ENCODE measurements at places on chromosomes 2 and 18. TPM values are rescaled to one million over a fixed set of nuclear protein-coding genes. Genes with fewer than 3 reads are reported as not detected.

ANKRD36 gene
- total RNA-seq = 5.5 TPM

TXNL4A gene
- total RNA-seq = 190 TPM

CNGA3 gene
- not detected for total RNA-seq

PLCL1 gene
- total RNA-seq = not detected

AMMECR1L gene
- total RNA-seq = 15.7 TPM

TBR1 gene
- 0.03 TPM for total RNA-seq

DNA sequence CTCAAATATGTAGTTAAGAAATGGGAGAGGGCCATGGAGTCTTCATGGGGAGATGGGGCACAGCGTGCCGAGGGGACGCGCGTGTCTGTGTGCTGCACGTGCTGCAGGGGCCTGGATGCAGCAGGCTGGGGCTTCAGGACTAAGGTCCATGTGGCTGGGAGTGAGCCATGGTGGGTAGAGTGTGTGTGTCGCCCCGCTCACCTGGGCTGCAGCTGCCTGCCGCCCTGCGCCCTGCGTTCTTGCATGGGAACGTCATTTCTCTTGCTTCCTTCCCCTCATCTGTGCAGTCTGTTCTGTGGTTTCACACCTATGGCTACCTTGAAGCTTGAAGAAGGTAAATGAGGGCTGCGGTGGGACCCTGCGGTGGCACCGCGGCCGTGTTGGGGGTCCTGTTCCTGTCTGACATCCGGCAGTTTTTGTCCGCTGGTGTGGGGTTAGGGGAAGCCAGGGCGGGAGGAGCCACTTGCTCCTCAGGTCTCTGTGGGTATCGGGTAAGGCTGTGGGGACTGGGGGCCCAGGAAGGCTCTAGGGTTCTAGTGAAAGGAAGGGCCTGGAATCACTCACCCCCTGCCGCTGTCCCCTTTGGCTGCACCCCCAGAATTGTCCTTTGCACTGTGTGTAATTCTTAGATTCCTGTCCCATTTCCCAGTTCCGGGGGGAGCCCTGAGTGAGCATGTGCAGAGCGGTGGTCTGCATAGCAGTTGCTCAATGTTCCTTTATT is 54.1 kb upstream of the HS6ST1 start:
- no peak for DNase-seq
- H3K27me3 ChIP-seq = no peaks in the 10 kb centered on the region
- no peak overlapping the region for H3K4me3 ChIP-seq

- H3K4me1 ChIP-seq = peaks cover 21% of the 10 kb centered on the region
- peak; percentile 19 for DNase-seq
- H3K36me3 ChIP-seq = peaks cover 73% of the 10 kb centered on the region
- no peak overlapping the region for H3K27ac ChIP-seq
- no peak overlapping the region for H3K4me3 ChIP-seq
- H3K27me3 ChIP-seq = no peaks in the 10 kb centered on the region
Observed at GRCh38 chr2:667332-667999, 9.7 kb downstream of the TMEM18 start.

- no peak overlapping the region for H3K27ac ChIP-seq
- no peak overlapping the region for H3K4me3 ChIP-seq
Observed at GRCh38 chr2:45450634-45451033, 160.4 kb downstream of the SRBD1 start.

GRCh38 chr2:175304541-175304940 is 123.0 kb upstream of the ATP5MC3 start:
- no peaks in the 10 kb centered on the region for H3K4me1 ChIP-seq
- no peak overlapping the region for H3K4me3 ChIP-seq
- H3K27ac ChIP-seq = no peak overlapping the region
- DNase-seq = no peak

DNA sequence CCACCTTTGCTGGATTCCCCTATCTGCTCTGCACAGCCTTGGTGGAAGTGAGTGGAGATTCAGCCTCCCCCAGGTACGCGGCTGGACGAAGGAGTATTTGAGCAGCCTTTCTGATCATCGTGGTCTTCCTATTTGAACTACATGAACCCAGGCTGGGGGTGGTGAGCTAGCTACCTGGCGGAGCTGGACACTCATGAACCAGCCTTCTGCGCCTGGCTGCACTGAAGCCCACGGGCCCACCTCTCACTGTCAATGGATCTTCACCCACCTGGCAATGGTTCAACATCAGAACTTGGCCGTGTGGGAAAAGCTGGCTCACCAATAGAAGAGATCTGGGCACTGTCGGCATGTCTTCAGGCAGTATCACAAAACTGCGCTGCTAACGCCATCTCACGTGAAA is 35.4 kb downstream of the ANKMY1 start:
- peaks cover 22% of the 10 kb centered on the region for H3K36me3 ChIP-seq
- no peak overlapping the region for H3K27ac ChIP-seq
- peak; percentile 31 for DNase-seq
- no peak overlapping the region for H3K4me3 ChIP-seq
- no peaks in the 10 kb centered on the region for H3K4me1 ChIP-seq

- DNase-seq = no peak
- no peaks in the 10 kb centered on the region for H3K36me3 ChIP-seq
- peaks cover 21% of the 10 kb centered on the region for H3K4me1 ChIP-seq
- H3K4me3 ChIP-seq = no peak overlapping the region
Observed at GRCh38 chr2:216317831-216318520, 54.3 kb downstream of the MARCHF4 start.

DNA sequence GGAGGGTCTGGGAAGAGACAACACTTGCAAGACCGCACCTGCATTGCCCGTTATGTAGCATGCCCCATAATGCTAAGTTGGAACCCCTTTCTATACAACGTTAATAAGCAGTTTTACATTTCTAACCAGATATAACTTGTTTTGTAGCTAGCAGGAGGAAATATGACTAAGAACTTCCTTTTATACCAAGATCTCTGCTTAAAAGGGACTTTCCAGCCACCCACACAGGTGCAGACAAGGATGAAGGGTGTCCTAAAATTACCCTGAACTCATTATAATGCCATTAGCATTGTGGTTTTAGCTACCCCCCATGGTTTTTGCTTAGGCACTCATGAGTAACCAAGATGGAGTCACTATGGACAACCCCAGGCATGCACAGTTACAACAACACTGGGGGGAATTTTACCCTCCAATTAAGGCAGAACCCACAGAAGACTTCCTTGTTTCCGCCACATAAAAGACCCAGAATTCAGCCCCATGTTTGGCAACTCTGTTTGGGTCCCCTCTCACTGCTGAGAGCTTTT is 362.8 kb downstream of the CBLN2 start:
- H3K27ac ChIP-seq = no peak overlapping the region
- no peak for DNase-seq
- no peaks in the 10 kb centered on the region for H3K27me3 ChIP-seq
- H3K36me3 ChIP-seq = no peaks in the 10 kb centered on the region
- H3K4me1 ChIP-seq = no peaks in the 10 kb centered on the region

DNA sequence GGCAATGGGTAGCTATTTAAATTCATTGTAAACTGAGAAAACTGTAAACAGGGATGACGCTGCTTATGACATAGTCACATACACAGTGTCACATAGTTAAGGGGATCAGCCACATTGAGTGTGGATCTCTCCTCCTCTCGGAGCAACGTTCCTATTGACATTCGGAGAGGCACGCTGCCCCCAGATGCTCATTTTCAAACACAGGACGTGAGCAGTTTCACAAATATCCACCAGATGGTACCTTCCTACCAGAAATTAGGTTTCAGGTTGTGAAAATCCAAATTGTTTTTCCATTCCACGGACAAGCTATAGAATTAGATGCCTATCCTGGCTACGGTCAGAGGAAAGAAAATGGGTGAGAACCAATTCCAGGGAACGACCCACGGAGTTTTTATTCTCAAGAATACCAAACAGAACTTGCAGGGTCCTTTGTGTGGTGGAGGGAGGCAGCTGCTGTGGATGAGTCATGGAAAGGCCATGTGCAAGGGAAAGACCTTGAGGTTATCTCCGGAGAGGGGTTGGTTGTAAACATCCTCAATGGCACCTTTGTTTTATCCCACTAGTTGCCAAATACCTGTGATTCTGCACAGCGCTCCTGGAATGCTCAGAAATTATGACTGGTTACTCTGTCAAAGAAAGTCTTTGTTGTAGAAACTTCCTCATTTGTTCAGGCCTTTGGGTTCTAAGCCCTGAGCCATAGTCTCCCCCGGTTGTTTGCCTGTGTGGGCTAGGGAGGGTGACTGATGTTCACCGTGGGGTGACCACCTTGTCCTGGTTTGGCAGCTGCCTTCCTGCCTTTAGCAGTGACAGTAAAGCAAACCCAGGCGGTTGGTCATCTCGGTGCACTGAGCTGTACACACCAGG is 88.0 kb downstream of the ACTR3 start:
- H3K27me3 ChIP-seq = no peaks in the 10 kb centered on the region
- H3K36me3 ChIP-seq = no peaks in the 10 kb centered on the region
- no peak overlapping the region for H3K4me3 ChIP-seq
- H3K27ac ChIP-seq = no peak overlapping the region

DNA sequence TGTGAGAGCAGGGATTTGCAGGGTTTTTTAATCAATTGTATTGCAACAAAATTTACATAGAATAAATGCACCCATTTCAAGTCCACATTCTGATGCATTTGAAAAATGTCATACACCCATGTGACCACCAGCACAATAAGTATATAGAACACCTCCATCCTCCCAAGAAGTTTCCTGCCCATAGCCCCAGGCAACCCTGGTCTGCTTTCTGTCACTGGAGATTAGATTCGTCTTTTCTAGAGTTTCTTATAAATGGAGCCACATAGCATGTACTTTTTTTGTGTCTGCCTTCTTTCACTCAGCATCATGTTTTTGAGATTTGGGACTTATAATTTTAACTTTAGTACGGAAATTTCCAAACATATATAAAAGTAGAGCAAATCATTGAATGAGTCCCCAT is 127.2 kb upstream of the EPAS1 start:
- H3K4me3 ChIP-seq = no peak overlapping the region
- peaks cover 45% of the 10 kb centered on the region for H3K36me3 ChIP-seq
- H3K27ac ChIP-seq = no peak overlapping the region
- DNase-seq = no peak
- peaks cover 20% of the 10 kb centered on the region for H3K4me1 ChIP-seq

DNA sequence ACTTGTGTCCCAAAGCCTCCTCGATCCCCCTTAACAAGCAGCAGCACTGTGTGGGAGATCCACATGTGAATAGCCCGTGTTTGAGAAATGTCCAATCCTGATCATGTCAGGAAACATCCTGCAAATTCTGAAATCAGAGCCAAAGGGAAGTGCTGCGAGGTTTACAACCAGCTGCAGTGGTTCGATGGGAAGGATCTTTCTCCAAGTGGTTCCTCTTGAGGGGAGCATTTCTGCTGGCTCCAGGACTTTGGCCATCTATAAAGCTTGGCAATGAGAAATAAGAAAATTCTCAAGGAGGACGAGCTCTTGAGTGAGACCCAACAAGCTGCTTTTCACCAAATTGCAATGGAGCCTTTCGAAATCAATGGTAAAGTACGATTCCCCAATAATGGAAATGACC is at the start of gene MARCO:
TSS of gene MARCO (plus strand) at position 164 of the 400 bp plus-strand sequence. CDS start at position 271, 107 bp downstream.
- no peaks in the 10 kb centered on the region for H3K36me3 ChIP-seq
- H3K27ac ChIP-seq = no peak within 1 kb of the TSS
- no peak within 1 kb of the TSS for H3K4me3 ChIP-seq
- no peaks in the 10 kb centered on the region for H3K4me1 ChIP-seq
- H3K27me3 ChIP-seq = peaks cover 4% of the 10 kb centered on the region
- no peak for DNase-seq

DNA sequence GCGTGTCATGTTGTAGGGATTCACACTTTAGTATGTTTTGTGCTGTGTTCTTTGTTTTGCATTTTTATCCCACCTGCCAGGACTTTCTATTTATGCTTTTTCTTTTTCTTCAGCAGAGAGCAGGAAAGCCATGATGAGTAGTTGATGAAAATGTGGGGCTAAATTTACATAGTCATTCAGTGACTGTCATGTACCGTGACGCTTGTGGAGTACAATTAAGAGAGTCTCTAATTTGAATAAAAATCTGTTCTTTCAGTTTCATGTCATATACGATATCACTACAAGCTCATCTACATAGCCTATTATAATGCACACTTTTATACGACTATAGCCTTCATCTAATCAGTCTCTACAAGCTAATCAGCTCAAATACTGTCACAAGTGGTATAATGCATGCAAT is 112.7 kb upstream of the SPATS2L start:
- H3K27me3 ChIP-seq = no peaks in the 10 kb centered on the region
- no peaks in the 10 kb centered on the region for H3K36me3 ChIP-seq
- no peak overlapping the region for H3K27ac ChIP-seq
- H3K4me1 ChIP-seq = no peaks in the 10 kb centered on the region

DNA sequence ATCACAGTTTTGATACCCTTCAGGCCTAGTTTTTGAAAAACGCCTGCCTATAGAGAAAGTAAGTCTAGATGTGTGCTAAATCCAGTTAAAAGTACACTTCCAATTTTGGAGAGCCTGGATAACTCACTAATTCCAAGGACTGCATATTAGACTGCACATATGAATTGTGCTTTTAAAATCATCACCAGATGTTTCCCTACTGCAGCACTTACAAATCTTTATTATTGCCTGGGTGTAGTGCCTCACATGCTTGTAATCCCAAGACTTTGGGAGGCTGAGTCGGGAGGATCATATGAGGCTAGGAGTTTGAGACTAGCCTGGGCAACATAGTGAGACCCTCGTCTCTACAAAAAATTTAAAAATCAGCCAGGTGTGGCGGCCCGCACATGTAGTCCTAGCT is 35.9 kb upstream of the HTR2B start:
- no peaks in the 10 kb centered on the region for H3K27me3 ChIP-seq
- H3K4me1 ChIP-seq = peaks cover 39% of the 10 kb centered on the region
- DNase-seq = no peak
- H3K27ac ChIP-seq = peak overlapping the region; percentile 85

DNA sequence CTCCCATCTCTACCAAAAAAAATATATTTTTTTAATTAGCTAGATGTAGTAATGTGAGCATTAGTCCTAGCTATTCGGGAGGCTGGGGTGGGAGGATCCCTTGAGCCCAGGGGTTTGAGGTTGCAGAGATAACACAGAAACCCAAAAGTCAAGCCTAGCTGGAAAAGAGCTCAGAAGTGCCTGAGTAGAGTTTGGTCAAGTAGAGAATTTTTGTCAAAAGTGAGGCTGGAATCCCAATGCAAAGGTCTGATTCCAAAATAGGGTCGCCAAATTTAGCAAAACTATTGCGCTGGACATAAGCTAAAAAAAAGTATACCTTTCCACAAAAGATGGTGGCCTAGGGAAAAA is 15.5 kb upstream of the MSH6 start:
- DNase-seq = no peak
- H3K4me1 ChIP-seq = no peaks in the 10 kb centered on the region
- H3K36me3 ChIP-seq = no peaks in the 10 kb centered on the region

- H3K4me1 ChIP-seq = peaks cover 3% of the 10 kb centered on the region
- no peaks in the 10 kb centered on the region for H3K27me3 ChIP-seq
- DNase-seq = no peak
- H3K4me3 ChIP-seq = no peak overlapping the region
- no peaks in the 10 kb centered on the region for H3K36me3 ChIP-seq
Observed at GRCh38 chr2:177548636-177549035, 156.1 kb downstream of the AGPS start.

DNA sequence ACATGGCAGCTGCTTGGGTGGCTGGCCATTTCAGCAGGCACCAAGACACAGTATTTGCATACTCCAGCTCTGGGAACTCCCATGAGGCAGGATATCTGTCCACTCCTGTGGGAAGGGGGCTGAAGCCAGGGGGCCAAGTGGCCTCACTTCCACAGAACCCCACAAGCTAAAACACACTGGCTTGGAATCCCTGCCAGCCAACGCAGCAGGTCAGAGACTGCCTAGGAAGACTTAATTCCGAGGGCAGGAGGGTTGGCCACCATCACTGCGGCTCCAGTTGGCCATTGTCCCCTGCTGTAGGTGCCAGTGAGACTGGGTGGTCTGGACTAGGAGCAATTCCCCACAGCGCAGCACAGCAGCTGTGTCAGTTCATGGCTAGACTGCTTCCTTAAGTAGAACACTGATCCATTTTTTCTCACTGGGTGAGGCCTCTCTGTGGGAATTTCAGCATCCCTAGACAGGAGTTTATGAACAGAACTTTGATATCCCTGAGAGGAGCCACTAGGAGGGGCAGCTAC is 52.0 kb downstream of the SPAG16 start:
- H3K4me1 ChIP-seq = no peaks in the 10 kb centered on the region
- H3K4me3 ChIP-seq = no peak overlapping the region
- no peak overlapping the region for H3K27ac ChIP-seq
- DNase-seq = no peak
- no peaks in the 10 kb centered on the region for H3K36me3 ChIP-seq
- H3K27me3 ChIP-seq = no peaks in the 10 kb centered on the region
